ENCODE measurements at places on chromosomes 5 and 9.

DNA sequence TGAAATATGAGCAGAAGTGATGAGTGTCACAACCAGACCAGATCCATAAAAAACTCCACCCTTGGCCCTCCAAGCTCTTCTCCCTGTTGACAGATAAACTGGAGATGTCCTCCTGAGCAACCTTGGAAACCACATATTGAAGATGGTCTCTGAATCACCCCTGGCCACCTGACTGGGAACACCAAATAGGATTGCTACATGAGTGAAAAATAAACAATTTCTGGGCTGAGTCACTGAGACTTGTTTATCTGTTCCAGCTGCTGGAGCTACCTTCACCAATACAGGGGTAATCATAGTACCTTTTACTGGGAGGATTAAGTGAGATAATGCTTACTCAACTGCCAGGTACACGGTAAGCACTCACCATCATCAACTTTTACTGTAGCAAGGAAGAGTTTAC is 53.3 kb downstream of the PCA3 start:
- no peak for DNase-seq

DNA sequence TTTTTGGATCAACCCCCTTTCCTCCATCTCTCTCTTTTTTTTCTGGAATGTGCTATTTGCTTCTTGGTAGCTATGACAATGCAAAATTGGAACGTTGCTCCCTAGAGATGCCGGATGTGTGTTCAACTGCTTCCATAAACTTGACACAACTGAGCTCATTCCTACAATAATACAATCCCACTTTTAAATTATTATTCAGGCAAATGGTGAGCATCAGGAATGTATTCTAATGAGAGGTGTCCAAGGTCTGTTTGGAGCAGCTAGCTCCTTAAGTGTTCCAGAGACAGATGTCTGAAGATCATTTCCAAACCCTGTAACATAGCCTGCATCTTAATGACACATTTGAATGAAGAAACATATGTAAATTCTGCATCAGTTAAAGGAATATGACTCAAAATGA is 518.4 kb downstream of the TAF11L14 start:
- no peak for DNase-seq

GRCh38 chr5:180389252-180390101 is 36.3 kb upstream of the GFPT2 start:
- DNase-seq = no peak

DNA sequence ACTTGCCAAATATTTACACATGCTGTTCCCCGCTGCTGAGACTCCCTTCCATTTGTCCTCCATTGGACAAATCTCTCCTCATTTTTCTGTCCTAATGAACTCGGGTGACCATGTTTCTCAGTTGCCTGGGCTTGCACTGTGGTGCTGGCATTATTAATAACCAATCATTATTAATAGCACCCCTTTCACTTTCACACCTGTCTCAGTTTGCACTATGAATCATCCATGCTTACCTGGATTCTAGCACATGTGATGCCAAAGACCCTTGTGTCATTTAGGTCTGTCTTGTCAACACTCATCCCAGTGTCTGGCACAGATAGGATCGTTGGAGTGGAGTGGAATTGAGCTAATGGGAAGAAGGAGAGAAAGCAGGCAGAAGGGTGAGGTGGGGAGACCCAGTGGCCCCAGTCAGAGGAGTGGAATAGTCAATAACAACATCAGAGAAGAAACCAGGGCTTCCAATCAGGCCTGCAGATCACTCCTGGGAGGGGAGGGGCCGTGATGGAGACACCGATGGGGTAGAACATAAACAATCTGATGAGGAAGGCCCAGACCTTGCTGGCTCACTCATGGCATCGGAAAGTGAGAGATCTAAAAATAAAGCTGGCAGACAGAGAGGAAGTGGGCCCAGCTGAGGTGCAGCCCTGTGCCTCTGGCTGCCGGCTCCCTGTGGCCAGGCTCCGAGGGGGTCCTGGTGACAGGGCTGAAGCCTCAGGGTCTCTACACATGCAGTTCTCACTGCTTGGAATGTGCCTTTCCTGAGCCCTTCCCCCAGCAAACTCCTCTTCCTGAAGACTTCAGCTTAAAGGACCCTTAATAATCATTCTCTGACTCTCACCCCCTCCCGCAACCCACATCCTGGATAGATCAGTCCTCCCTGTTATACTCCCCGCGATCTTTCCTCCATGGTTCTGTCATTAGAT is 33.5 kb upstream of the CRB2 start:
- peak; percentile 13 for DNase-seq

GRCh38 chr5:66273121-66273520 is 129.0 kb downstream of the SREK1 start:
- DNase-seq = no peak

GRCh38 chr9:71383308-71383940 is 262.0 kb upstream of the TRPM3 start:
- no peak for DNase-seq

GRCh38 chr5:37806476-37806875 is 33.4 kb downstream of the GDNF start:
- DNase-seq = no peak

- no peak for DNase-seq
Observed at GRCh38 chr9:120306561-120306960, 273.4 kb downstream of the CDK5RAP2 start.

- DNase-seq = no peak
Observed at GRCh38 chr5:97998941-97999340, 774.5 kb upstream of the RGMB start.

GRCh38 chr5:178931846-178932760 is 8.9 kb upstream of the ZNF454 start:
- DNase-seq = no peak
